ENCODE measurements at places on chromosomes 3 and 15.

DNA sequence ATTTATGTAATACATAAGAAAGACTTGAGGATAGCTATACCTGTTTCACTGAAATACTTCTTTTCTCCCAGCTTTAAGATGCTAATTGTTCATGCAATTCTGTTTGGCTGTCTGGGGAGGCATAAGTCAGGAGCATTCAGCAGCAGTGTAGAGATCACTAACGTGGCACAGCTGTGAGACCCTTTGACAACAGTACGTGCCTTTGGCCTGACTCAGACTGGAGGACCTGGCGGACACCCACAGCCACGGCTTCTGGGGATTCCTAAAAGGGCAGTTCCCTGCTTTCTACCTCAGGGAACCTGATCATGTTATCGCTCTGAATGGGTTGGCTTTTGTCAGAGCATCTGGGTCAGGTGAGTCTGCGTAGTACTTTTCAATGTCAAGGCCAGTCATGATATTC is 295.0 kb upstream of the ICE2 start:
- DNase-seq, result no peak

DNA sequence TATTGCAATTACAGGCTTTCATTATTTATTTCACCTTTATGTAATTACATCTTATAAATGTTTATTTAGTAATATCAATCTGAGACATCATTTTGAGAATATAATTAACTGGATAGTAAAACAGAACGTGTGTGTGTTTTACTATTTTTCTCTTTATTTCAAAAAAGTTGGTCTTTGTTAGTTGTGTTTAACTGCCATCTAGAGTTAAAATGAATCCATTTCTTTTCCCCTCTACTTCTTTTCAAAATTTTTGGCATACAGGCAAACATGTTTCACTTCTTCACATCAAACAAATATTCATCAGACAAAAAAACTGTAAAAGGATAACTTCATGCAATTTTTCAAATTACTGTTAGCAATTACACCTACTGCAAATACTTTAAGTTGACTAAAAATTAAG is 61.1 kb downstream of the FEZF2 start:
- no peak for DNase-seq

DNA sequence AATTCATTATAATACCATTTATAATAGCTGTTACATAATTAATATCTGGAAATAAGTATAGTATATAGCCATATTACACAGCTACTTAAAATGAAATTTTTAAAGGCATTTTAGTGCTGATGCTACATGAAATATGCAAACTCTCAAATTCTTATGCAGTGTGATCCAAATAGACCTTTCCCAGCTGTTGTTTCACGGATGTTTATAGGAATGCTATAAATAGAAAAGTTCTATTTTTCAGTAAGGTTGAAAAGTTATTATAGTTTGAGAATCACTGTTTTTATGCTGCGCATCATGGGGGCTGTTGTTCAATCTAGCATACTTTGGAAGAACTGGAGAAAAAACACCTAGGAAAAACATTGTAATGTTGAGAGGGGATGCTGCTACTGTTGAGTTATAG is 147.7 kb upstream of the TRIM42 start:
- DNase-seq, result no peak

DNA sequence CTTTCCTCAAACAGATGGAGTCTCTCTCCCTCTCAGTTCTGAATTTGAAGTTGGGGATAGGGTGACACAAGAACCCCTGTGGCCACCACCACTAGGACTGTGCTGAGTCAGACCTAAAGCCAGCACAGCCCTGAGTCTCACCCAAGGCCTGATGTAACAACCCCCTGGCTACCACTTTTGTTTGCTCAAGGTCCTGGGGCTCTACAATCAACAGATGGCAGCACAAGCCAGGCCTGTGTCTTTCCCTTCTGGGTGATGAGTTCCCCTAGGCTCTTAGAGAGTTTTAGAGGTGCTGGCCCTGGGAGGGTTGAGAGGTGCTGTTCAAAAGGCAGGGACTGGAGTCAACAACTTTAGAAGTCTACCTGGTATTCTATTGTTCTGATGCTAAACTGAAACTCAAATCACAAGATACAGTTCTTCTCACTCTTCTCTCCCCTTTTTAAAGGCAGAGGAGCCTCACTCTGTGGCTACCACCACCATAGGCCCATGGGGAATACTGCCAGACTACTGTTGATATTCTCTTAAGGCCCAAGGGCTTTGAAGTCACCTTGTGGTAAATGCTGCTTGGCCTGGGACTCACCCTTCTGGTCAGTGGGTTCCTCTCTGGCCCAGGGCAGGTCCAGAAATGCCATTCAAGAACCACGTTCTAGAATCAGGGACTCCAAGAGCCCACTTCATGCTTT is 6.5 kb downstream of the OR5K4 start:
- no peak for DNase-seq

GRCh38 chr3:186025161-186025560 is 83.7 kb downstream of the ETV5 start:
- DNase-seq, result peak; percentile 83

GRCh38 chr3:14209581-14210289 is 31.1 kb downstream of the LSM3 start:
- no peak for DNase-seq

DNA sequence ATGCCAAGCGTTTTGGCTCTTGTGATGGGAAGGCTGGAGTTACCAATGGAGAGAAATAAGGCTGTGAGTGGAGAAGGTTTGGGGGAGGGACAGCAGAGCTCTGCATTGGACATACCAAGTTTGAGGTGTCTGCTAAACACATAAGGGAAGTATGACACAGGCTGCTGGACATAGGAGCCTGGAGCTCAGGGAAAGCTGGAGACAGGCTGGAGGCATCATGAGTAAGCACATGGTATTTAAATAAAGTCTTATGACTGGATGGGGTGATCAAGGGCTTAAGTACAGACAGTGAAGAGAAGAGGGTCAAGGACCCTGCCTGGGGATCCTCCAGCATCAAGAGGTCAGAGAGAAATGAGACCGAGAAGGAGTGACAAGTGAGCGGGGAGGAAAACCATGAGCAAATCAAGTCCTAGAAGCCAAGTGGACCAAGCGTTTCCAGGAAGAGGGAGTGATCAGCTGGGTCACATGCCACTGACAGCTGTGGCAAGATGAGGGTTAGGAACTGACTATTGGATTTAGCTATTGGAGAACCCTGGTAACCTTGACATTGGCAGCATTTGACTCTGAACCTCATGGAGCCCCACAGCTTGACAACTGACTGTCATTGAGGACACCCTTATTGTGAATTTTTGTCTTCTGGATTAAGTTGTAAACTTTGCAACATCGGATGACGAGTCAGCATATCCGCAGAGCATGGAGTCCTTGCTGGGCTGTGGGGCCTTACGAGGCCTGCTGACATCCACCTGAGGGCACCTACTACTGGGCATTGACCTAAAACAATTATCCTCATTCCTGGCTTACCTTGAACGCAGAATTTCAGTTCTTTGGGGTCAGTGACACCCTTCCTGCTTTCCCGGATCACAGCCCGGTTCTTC is 78.7 kb upstream of the ETV5 start:
- DNase-seq, result no peak

GRCh38 chr3:64039981-64040733 is 16.9 kb upstream of the PSMD6 start:
- DNase-seq, result no peak

All from skeletal muscle cell (primary cell).